Endodermal cell (in vitro differentiated cells): ENCODE measurements at places on chromosomes 13 and 19. TPM values are rescaled to one million over a fixed set of nuclear protein-coding genes. Genes with fewer than 3 reads are reported as not detected.

The ZNF665 gene
- 4.3 and 7.6 TPM in 2 replicates for total RNA-seq

DNA sequence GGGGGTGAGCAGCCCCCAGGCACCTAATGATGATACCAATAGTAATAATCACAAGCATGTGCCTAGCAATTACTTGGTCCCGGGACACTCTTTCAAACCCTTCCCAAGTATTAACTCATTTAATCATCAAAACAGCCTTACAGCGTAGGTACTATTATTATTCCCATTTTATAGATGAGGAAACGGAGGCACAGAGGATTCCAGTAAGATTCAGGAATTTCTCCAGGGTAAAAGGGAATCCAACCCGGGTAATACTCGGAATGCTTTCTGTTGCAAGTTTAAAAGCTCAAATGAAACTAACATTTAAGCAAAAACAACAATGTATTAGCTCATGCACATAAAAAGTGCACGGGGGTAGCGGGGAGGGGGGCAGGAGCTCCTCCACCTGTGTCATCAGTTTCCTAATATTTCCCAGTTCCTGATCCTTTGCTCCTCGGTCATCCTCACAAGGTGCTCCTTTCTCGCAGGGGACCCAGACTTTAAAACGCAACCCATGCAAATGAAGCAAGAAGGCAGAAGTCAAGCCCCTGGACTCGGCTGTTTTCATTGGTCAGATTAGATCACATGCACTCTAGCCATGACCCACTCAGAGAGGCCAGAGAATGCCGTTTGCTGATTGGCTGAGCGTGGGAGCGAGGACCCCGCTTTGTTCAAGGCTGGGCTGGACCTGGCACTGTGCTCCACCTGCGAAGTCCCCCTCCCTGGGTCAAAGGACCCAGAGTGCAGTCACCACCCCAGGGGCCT, 38.3 kb upstream of the C19orf12 start:
- no peak for DNase-seq
- no peaks in the 10 kb centered on the region for H3K4me1 ChIP-seq
- H3K27me3 ChIP-seq: no peaks in the 10 kb centered on the region
- no peak overlapping the region for H3K4me3 ChIP-seq
- no peak overlapping the region for H3K27ac ChIP-seq

The SPIB gene
- 2.0 and 2.6 TPM in 2 replicates for total RNA-seq

The ZNF222 gene
- 5.0 and 6.8 TPM in 2 replicates for total RNA-seq

- no peaks in the 10 kb centered on the region for H3K4me1 ChIP-seq
- H3K27ac ChIP-seq: no peak overlapping the region
- DNase-seq: peak; percentile 76
- no peaks in the 10 kb centered on the region for H3K27me3 ChIP-seq
These were observed 23.5 kb downstream of the NFIC start for GRCh38 chr19:3389876-3390371.

- no peak for DNase-seq
- H3K27ac ChIP-seq: no peak overlapping the region
- H3K27me3 ChIP-seq: peaks cover 28% of the 10 kb centered on the region
- H3K36me3 ChIP-seq: no peaks in the 10 kb centered on the region
- H3K4me3 ChIP-seq: no peak overlapping the region
- H3K4me1 ChIP-seq: peaks cover 2% of the 10 kb centered on the region
These were observed 5.1 kb upstream of the EPS8L1 start for GRCh38 chr19:55070466-55071128.

GRCh38 chr19:8654591-8655339, 24.3 kb downstream of the NFILZ start:
- H3K36me3 ChIP-seq: no peaks in the 10 kb centered on the region
- H3K27ac ChIP-seq: no peak overlapping the region
- H3K4me1 ChIP-seq: no peaks in the 10 kb centered on the region
- peak; percentile 90 for DNase-seq
- no peaks in the 10 kb centered on the region for H3K27me3 ChIP-seq

GRCh38 chr13:37009692-37010091, 9.1 kb downstream of the EXOSC8 start:
- H3K36me3 ChIP-seq: peaks cover 100% of the 10 kb centered on the region
- H3K27me3 ChIP-seq: no peaks in the 10 kb centered on the region
- H3K4me3 ChIP-seq: no peak overlapping the region
- no peak overlapping the region for H3K27ac ChIP-seq
- H3K4me1 ChIP-seq: no peaks in the 10 kb centered on the region

DNA sequence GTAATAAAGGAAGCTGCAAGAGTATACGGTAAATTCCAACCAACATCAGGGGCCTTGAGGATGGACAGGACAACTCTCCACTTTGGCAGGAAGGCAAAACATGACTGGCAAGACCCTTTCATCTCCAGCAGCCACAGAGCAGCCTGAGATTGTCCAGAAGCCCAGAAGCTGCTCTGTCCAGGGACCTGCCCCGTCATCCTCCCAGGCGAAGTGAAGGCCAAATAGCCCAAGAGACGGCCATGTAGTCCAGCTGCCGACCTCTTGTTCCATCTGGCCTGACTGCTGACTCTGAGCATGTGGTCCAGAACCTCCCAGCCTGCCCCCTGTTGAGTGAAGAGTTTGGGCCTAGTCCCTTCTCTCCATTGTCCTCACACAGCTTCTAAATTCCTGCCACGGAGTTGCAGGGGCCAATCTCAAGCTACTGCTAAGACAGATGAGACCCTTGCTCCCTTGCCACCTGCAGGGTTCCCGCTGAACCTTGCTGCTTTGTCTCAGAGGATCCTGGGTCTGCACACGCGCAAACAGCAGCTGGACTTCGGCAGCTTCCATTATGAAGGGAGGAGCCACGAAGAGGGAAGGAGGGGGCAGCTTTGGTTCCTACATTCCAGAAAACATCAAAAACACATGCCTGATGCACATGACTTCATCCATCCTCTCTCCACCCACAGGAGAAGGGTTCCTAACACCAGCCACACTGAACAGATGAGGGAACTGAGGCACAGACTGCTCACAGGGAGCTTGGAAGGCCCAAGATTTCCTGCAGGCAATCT, 196.9 kb downstream of the KATNAL1 start:
- no peaks in the 10 kb centered on the region for H3K27me3 ChIP-seq
- DNase-seq: no peak
- H3K4me1 ChIP-seq: peaks cover 23% of the 10 kb centered on the region
- H3K27ac ChIP-seq: no peak overlapping the region
- no peak overlapping the region for H3K4me3 ChIP-seq

The OR7A5 gene
- not detected in 3 replicates for total RNA-seq

DNA sequence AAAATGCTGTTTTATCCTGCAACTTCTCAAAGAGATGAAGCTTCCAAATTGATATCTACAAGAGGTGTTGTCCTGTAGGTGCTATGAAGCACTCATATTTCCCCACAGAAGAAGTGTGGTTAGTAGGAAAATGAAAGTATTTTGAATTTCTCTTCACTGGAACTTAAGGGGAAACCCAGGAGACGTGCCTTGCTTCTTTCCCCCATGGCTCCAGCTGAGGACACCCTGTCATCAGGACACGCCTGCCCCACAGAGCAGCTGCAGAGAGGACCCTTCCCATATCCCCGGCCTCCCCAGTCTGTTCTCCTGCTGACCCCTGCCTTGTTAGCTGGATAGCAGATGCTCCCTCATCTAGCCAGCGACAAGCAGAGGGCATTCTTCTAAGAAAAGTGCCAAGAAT, 371.3 kb downstream of the COG6 start:
- no peaks in the 10 kb centered on the region for H3K4me1 ChIP-seq
- H3K4me3 ChIP-seq: no peak overlapping the region
- H3K36me3 ChIP-seq: no peaks in the 10 kb centered on the region
- no peaks in the 10 kb centered on the region for H3K27me3 ChIP-seq

DNA sequence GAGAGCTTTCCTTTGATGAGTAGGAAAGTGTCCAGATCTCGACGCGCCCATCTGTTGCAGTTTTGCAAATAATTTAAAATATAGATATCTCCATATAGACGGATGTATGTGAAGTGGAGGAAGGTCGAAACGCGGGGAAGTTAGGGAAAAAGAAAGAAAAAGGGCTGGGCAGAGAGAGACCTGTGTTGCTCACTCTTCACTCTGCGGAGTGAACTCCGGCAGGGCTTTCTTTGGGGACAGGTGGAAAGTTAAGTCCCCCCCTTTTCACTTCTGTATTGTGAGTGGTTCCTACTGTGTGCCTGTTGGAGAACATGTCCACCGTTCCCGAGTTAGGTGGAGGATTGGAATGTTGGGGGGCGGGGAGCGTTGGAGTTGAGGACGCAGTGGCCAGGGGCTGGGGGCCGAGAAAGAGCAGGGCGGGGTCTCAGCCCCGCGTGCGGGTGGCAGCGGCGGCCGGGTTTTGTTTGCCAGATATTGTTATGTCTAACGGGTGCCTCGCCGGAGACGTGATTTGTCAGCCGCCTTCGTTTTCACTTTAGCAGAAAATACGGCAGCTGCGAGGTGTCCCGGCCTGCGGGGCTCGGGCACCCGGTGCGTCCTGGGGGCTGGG, 145.1 kb upstream of the ZNF536 start:
- peaks cover 94% of the 10 kb centered on the region for H3K27me3 ChIP-seq
- H3K36me3 ChIP-seq: no peaks in the 10 kb centered on the region
- peak overlapping the region; percentile 69 for H3K4me3 ChIP-seq

DNA sequence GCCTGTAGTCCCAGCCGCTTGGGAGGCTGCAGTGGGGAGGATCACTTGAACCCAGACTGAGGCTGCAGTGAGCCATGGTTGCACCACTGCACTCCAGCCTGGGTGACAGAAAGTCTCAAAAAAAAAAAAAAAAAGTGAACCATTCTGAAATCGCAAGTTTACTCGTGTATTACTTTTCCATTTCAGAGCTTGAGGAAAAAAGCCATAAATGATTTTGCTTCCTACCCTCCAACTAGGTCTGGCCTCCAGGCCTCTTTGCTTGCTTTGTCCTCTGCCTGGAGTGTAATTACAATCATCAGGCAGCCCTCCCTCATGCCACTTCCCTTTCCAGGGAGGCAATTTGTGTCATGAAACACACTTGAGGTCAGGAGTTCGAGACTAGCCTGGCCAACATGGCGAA, 8.5 kb downstream of the BLVRB start:
- H3K27ac ChIP-seq: no peak overlapping the region
- no peaks in the 10 kb centered on the region for H3K27me3 ChIP-seq
- H3K4me1 ChIP-seq: no peaks in the 10 kb centered on the region
- no peak overlapping the region for H3K4me3 ChIP-seq

DNA sequence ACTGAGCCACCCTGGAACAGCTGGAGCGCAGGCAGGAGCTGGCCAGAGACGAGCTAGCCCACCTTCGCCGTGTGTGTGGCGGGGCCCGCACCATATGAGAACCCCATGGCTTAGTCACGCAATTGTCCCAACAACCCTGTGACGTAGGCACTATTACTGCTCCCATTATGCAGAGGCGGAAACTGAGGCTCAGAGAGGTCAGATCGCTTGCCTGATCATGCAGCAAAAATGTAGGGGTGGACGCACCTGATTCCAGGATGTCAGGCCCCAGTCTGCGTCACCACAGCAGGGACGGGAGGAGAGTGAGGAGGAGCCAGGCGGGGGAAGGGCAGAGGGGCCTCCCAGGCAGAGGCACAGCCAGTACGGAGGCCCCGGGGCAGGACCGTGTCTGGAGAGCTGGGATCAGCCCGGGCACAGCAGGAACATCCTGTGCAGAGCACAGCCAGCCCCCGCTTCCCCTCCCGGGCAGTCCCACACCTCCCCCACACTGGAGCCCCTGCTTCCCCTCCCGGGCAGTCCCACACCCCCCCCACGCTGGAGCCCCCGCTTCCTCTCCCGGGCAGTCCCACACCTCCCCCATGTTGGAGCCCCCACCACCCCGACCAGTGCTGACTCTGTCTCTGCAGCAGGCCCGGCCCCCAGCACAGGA, 16.7 kb downstream of the PIP5K1C start:
- H3K27ac ChIP-seq: peak overlapping the region; percentile 60
- H3K27me3 ChIP-seq: no peaks in the 10 kb centered on the region
- peaks cover 15% of the 10 kb centered on the region for H3K4me1 ChIP-seq
- H3K4me3 ChIP-seq: no peak overlapping the region
- peak; percentile 81 for DNase-seq
- H3K36me3 ChIP-seq: peaks cover 20% of the 10 kb centered on the region

The ZNF610 gene
- total RNA-seq: 7.0 to 12.0 TPM (median 8.1 TPM) in 3 replicates

The CYP2S1 gene
- 26.7 and 34.2 TPM in 2 replicates for total RNA-seq

DNA sequence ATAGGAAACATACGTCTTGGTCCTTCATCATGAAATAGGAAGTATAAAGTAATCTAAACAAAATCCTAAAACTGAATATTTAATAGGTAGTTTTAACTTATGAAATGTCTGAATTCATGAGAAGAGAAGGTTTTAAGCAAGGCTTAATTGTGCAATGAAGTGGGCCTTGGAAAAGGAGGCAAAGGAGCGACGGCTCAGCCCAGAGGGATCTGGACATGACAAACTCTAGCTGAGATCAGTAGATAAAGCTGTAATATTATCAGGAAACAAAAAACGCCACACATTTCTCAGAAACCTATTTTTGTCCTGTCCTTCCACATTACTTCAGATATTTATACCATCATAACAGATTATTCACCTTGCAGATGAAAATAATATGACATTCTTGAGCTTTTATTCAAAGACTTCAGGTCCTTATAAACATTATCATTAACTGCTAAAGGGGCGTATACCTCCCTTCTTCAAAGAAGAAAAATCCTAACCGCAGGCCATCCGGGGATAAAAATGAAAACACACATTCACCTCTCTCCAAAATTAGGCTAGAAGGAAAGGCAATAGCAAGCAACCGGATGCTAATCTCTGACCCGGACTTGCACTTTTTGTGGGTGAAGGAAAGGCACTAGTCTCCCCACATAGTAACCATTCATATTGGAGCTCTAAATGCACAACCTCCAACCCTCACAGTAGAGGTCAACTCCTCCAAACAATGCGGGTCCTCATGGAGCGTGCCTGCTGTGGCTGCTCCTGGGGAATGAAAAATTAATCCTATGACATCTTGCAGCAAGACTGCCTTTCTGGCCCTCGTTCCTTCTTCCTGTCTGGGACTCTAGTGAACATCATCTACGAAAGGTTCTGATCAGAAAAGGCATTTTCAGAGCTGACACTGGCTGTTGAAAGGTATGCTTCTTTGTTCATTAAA, 108.8 kb downstream of the TBC1D4 start:
- H3K27ac ChIP-seq: no peak overlapping the region
- H3K4me1 ChIP-seq: no peaks in the 10 kb centered on the region
- H3K36me3 ChIP-seq: no peaks in the 10 kb centered on the region
- H3K4me3 ChIP-seq: no peak overlapping the region
- no peaks in the 10 kb centered on the region for H3K27me3 ChIP-seq
- DNase-seq: no peak

DNA sequence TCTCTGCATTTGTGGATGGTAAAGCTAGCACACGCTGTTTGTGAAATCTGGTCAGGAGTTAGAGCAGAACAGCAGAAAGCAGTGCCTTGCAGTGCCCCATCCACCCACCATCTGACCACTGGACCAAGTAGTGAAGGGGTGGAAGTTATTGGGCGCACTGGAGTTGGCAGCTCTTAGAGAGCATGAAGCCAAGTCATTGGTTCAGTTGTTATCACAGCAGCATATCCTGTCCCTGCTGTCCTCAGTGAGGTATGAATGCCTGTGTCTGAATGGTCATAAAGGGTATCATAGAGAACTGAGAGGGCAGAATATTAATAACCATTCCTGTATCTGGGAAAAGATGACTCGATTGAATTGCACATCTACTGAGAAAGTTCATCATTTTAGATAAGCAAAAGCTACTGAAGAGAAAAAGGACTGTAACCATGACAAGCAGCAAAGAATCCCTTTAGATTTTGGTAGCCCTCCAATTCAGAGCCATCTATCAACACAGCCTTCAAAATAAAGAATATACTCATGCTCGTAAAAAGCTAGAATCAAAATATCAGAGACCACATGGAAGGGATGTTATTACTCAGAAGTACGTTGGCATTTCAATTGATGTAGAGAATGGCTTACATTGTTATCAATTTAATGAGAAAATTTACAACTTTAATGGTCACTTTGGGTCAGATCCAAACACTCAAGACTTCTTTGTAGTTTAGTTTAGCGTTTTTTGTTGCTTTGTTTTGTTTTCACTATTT, 919.0 kb downstream of the EFNB2 start:
- no peaks in the 10 kb centered on the region for H3K4me1 ChIP-seq
- no peak overlapping the region for H3K4me3 ChIP-seq
- no peak for DNase-seq
- H3K27ac ChIP-seq: no peak overlapping the region
- no peaks in the 10 kb centered on the region for H3K27me3 ChIP-seq
- H3K36me3 ChIP-seq: no peaks in the 10 kb centered on the region
